ENCODE measurements at places on chromosomes 1 and 21.

DNA sequence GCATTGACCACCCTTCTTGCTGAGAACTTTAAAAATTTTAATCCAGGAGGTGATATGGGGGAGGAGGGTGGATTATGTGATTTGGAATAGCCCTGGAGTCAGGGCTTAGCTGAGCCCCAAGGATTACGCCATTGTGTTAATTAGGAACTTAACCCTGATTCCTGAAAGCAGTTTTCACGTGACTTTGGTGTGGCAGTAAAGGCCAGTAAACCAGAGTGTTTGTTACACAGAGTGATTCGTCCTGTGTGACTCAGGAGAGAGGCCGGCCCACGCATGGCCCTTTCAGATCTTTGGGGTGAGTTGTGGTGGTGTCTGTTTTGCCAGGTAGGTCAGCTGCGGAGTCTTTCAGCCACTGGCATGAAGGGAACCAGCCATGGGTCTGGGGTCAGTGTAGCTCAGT lies 107.6 kb downstream of the NOS1AP start:
- no peak for DNase-seq

- DNase-seq: no peak
Observed at GRCh38 chr1:179314928-179315327, 21.3 kb downstream of the SOAT1 start.

DNA sequence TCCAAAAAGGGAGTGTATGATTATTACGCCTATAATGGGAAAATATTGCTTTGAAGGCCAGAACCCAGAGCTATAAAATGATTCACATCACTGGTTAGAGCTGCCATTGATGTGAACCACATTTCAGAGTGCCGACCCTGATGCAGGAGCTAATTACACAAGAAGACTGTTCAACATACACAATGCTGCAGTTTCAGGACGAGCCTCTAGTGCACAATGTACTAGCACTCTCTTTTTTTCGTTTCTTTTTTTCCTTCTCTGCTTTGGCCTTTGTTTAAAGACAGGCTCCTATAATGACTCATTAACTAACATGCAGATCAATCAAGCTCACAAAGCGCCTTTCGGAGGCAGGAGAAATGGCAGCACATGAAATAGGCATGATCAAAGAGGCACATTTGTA lies 66.0 kb upstream of the HMGB4 start:
- DNase-seq: no peak

GRCh38 chr1:38027201-38028104 lies 14.9 kb downstream of the UTP11 start:
- DNase-seq: no peak

DNA sequence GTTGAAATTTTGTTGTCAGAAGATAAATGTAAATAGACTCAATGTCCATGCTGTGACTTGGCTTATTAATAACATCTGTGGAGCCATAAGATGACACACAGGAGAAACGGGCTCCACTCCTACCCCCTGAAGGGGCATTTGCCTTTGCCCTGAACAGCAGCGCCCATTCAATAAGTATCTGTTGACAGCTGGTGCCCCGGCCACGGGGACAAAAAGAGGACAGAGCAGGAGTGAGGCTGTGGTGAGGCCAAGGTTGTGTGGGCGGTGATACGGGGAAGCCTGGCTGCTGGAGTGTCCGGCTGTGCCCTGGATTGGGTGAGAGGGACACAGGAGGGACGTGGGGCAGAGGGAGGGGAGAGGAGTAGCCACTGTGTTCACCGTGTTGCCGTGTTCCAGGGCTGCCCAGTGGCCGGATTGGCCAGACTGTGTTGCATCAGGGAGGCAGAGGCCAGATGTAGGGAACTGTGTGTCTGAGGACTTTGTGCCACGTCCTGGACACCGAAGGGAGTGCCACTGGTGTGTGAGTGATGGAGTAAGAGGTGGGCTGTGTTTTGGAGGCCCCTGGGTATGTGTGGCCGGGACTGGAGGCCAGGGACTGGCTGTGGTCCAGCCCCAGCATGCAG lies 15.1 kb downstream of the PRMT2 start:
- no peak for DNase-seq

DNA sequence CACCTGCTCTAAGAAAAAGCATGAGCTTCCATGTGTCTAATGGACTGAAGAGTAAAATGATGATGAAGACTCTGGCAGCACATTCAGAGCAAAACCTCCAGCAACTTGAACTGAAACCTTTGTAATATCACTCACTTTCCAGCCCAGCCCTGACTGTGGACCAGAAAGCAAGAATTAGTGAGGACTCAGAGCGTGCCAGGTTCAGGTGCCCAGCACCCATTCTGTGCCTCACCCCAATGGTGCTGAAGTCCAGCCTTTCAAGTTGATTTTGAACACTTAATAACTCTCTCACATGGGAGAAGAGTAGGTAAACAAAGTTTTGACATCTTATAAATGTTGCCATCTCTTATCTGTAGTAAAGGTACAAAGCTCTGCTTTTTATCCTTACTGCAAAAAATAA lies 350.0 kb downstream of the KCNH1 start:
- DNase-seq: no peak

DNA sequence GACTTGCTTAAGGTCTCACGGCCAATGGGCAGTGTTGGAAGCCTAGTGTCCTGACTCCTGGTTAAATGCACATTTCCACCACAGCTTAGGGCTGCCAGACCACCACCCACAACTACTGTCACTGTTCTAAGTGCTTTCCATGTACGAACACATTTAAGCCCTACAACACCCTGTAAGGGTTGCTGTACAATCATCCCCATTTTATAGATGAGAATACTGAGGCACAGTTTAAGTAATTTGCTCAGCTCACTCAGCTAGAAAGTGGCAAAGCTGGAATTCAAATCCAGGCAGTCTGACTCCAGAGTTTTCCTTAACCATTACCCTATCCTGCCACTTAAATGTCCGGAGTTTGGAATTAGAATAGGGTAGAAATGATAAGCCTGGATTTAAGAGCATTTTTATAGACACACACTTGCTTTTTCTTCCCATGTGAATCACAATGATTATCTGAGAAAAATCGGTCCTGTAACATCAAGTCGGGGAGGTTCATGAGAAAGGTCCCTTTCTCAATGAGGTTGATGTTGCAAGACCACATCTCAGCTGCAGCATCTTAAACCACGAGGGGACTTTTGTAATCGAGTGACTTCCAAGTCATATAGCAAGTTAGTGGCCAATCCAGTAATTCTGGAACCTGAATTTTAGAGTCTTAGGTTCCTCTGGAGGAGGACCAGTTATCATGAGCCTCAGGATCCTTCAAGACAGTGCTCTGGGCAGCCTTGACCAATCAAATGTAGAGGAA lies 8.6 kb downstream of the E2F2 start:
- DNase-seq: no peak

Data from glomerular endothelial cell (primary cell).